ENCODE measurements at places on chromosomes 12 and 14.

- DNase-seq: no peak
Measured at GRCh38 chr12:23424685-23425084, 524.8 kb downstream of the SOX5 start.

DNA sequence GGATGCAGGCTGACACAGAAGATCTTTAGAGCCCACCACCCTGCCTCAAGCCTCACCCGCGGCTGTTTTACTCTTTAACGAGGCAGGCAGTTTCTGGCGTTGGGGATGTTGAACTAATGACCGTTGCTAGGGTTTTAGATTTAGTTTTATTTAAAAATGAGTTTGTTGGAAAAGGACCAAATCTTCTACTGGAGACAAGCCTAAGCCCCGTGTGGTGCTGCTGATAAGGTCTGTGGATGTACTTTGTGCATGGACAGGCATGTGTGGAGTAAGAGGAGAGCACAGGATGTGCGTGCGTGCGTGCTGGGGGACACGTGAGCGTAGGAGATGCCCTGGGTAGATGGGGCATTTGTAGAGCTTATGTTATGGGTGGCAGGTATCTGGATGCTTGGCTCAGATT lies 5.7 kb downstream of the NTF3 start:
- no peak for DNase-seq

- DNase-seq: no peak
Measured at GRCh38 chr12:24705216-24705615, 243.7 kb downstream of the BCAT1 start.

GRCh38 chr12:65123435-65124063 lies 2.4 kb upstream of the WIF1 start:
- DNase-seq: peak; percentile 21

DNA sequence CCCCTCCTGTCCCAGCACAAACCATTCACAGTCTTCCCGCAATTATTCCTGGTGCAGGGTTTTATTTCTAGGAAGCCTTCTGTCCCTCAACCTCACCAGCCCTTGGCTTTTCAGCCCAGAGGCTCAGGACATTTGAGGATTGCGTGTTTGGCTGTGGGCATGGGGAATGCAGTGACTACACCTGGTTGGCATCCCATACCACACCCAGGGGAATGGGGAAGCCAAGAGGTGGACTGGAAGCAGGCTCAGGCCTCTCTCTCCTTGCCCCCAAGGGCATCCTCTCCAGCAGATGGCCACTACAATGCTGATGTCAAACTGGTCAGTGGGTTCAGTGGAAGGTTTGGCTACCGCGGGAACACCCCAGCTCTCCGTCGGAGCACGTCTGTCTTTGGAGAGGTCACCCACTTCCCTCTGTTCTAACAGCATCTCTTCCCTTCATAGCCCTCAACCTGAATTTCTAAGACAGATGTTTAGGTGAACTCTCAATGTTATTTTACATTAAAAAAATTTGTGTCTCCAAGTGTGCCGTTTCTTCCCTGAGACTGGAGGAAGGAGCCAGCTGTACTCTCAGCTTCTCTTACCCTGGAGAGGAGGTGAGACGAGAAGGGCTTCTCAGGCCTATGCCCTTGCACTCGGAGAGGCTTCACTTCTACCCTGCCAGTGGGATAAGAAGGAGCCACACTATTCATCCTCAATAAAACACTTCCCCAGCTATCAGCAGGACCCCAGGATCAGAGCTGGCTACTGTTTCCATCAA lies 35.5 kb downstream of the DCAF4 start:
- no peak for DNase-seq
